ENCODE measurements at places on chromosomes 1 and 21.

- no peak for DNase-seq
These were observed 11.0 kb upstream of the NBL1 start for GRCh38 chr1:19633106-19633505.

DNA sequence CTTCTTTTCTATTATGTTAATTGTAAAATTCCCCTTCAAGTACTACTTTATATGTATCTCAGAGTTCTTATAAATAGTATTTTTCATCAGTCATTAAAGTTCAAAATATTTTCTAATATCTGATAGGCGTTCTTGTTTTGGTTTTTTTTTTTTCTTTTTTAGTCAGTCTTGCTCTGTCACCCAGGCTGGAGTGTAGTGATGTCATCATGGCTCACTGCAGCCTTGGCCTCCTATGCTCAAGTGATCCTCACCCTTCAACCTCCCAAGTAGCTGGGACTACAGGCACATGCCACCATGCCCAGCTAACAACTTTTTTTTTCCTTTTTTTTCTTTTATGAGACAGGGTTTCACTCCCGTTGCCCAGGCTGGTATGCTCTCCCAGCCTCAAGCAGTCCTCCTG is 27.3 kb downstream of the AGMAT start:
- no peak for DNase-seq

GRCh38 chr1:162950187-162950586 is 89.2 kb upstream of the CCDC190 start:
- DNase-seq, result no peak

DNA sequence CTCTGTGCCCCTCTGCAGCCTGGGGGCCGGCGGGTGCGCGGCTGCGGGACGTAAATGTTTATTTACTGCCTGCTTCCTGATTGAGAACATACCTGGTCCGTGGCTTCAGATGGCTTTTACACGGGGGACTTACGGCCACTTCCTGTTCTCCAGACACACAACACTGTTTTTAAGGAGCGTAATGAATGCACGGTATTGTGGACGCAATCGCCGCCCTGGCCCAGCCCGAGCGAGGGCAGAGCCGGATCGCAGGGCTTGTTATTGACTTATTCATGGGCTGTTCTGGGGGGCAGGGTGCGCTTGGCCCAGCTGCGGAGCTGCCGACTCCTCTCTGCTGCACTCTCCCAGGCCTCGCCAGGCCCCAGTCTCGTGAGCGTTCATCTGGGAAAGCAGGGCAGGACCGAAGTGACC is 52.8 kb upstream of the ACTRT2 start:
- no peak for DNase-seq

- DNase-seq, result no peak
These were observed 30.0 kb upstream of the S100A7 start for GRCh38 chr1:153490272-153491051.
